Nephron progenitor cell (in vitro differentiated cells): ENCODE measurements at places on chromosomes 7 and 10.

DNA sequence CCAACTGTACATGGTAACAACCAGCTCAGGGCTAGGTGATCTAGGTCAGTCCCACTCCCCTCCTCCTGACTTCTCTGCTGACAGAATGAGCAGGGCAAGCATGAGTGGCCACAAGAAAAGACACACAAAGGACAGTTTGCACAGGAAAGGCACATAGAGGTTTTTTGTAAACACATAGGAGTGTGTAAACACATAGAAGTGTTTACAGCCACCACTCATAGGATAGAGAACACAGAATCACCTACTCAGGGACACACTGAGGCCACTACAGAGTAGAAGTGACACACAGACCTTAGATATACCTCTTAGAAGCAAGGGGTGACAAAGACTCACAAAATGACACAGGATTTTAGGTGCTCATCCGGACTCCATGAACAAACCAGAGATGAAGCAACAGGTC lies 19.0 kb downstream of the NUDCD3 start:
- no peak for DNase-seq
- peaks cover 11% of the 10 kb centered on the region for H3K4me1 ChIP-seq
- H3K4me3 ChIP-seq = no peak overlapping the region
- no peaks in the 10 kb centered on the region for H3K27me3 ChIP-seq
- peaks cover 43% of the 10 kb centered on the region for H3K36me3 ChIP-seq

GRCh38 chr10:64648915-64649314 lies 1127.7 kb downstream of the REEP3 start:
- no peaks in the 10 kb centered on the region for H3K36me3 ChIP-seq
- no peak overlapping the region for H3K4me3 ChIP-seq
- no peak overlapping the region for H3K27ac ChIP-seq
- H3K27me3 ChIP-seq = peaks cover 3% of the 10 kb centered on the region
- H3K4me1 ChIP-seq = no peaks in the 10 kb centered on the region

GRCh38 chr7:4687956-4688355 lies 5.9 kb downstream of the FOXK1 start:
- peaks cover 32% of the 10 kb centered on the region for H3K36me3 ChIP-seq
- H3K4me3 ChIP-seq = no peak overlapping the region
- H3K27ac ChIP-seq = peak overlapping the region; percentile 89
- no peak for DNase-seq
- peaks cover 76% of the 10 kb centered on the region for H3K4me1 ChIP-seq

GRCh38 chr7:91945476-91945875 lies 4.8 kb downstream of the AKAP9 start:
- H3K36me3 ChIP-seq = peaks cover 22% of the 10 kb centered on the region
- peaks cover 9% of the 10 kb centered on the region for H3K4me1 ChIP-seq
- H3K27me3 ChIP-seq = no peaks in the 10 kb centered on the region
- no peak for DNase-seq
- H3K4me3 ChIP-seq = no peak overlapping the region

DNA sequence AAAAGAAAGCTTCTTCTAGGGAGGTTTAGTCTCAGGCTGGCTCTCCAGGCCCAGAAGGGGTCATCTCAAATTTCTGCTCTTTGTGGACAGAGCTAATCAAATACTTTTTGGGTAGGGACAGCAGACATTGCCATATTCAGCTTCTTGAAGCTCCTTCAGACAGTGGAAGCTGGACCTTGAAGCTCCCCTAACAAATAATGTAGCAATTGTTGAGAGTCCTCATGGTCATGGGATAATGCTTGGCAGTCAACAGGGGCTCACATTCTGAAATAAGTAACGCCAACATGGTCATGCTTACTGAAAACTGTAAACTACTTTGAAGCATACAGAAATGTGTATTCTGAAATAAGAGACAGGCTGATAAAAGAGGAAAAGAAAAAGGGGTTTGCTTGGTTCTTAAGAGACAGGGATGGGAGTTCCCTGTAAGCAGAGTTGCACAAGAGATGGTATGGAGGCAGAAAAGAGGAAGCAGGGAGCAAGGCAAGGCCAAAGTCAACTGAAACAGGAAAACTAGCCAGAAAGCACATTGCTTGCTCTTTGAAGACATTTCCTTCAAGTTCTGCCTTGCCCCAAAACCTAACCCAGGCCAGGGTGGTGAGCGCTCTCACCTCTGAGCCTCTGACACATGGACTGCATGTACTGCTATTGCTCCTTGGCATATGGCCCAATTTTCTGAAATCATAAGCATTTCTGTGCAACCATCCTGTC lies 53.1 kb upstream of the KMT2E start:
- H3K27me3 ChIP-seq = peaks cover 6% of the 10 kb centered on the region
- no peak for DNase-seq
- H3K27ac ChIP-seq = peak overlapping the region; percentile 15
- peaks cover 34% of the 10 kb centered on the region for H3K4me1 ChIP-seq
- H3K36me3 ChIP-seq = peaks cover 5% of the 10 kb centered on the region

GRCh38 chr7:117008886-117009531 lies 55.7 kb downstream of the ST7 start:
- H3K4me3 ChIP-seq = no peak overlapping the region
- H3K4me1 ChIP-seq = no peaks in the 10 kb centered on the region
- H3K27me3 ChIP-seq = no peaks in the 10 kb centered on the region
- H3K36me3 ChIP-seq = no peaks in the 10 kb centered on the region
- no peak overlapping the region for H3K27ac ChIP-seq

DNA sequence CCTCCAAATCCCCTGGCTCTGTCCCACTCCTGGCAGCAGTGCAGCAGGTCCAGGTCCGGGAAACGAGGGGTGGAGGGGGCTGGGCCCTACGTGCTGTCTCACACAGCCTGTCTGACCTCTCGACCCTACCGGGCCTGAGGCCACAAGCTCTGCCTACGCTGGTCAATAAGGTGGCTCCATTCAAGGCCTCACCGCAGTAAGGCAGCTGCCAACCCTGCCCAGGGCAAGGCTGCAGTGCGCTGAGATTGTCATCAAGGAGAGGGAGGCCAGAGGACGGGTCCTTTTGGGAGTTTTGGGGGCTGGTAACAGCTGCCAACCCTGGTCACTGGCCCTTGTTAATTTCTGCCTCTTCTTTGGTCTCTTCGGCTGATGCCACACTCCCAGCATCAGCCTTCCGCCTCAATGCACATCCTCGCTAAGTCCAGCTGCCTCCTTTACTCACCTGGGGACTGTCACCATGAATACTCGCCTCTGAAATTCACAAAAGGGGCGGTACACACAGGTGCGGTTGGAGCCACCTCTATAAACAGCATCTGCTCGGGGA lies 3.5 kb downstream of the EPO start:
- peaks cover 19% of the 10 kb centered on the region for H3K4me1 ChIP-seq
- peaks cover 5% of the 10 kb centered on the region for H3K36me3 ChIP-seq
- DNase-seq = no peak
- H3K27ac ChIP-seq = no peak overlapping the region
- H3K27me3 ChIP-seq = peaks cover 93% of the 10 kb centered on the region
- H3K4me3 ChIP-seq = no peak overlapping the region

DNA sequence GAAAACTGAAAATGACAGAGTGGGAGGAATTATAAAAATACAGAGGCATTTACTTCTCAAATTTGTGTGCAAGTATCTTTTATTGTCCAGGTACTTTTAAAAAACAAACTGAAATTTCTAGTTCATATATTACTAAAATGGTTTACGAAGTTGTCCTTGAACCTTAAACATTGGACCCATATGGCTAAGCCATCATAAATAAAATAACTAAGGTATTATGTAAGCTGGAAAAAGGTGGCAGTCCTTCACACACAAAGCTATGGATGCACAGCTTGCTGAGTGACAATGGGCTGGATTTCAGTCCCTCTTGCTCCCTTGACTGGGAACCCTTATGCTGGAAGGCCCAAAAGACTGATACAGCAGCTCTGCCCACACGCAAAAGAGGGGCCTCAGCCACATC lies 66.1 kb downstream of the COBL start:
- no peak overlapping the region for H3K27ac ChIP-seq
- no peaks in the 10 kb centered on the region for H3K36me3 ChIP-seq
- H3K4me1 ChIP-seq = peaks cover 8% of the 10 kb centered on the region
- no peak overlapping the region for H3K4me3 ChIP-seq
- no peak for DNase-seq

- H3K4me1 ChIP-seq = no peaks in the 10 kb centered on the region
- no peaks in the 10 kb centered on the region for H3K27me3 ChIP-seq
- H3K27ac ChIP-seq = no peak overlapping the region
- peaks cover 24% of the 10 kb centered on the region for H3K36me3 ChIP-seq
Measured at GRCh38 chr7:29224726-29225125, 30.2 kb downstream of the CHN2 start.

- H3K27ac ChIP-seq = no peak overlapping the region
- H3K36me3 ChIP-seq = peaks cover 9% of the 10 kb centered on the region
- peaks cover 49% of the 10 kb centered on the region for H3K27me3 ChIP-seq
- no peak for DNase-seq
Measured at GRCh38 chr10:126390324-126390723, 2.0 kb upstream of the ADAM12 start.

DNA sequence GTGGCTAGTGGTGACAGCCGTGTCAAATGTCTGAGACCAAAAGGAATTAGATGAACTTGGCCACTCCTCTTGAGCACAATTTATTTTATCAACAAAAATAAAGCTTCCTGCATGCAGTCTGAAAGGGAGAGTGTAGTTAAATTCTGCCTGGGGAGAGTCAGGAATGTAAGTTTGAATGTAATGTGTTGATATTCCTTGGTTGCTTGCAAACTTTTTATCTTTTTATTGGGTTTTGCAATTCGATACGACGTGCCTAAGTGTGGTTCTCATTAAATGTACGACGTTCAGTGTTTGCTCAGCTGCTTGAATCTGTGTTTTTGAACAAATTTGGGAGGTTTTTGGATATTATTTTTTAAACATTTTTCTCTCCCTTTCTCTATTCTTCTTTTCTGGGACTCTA lies 839.9 kb downstream of the CCSER2 start:
- no peak for DNase-seq
- H3K4me3 ChIP-seq = no peak overlapping the region
- peaks cover 12% of the 10 kb centered on the region for H3K4me1 ChIP-seq
- H3K27ac ChIP-seq = no peak overlapping the region
- H3K36me3 ChIP-seq = no peaks in the 10 kb centered on the region
- no peaks in the 10 kb centered on the region for H3K27me3 ChIP-seq

- DNase-seq = peak; percentile 74
- H3K36me3 ChIP-seq = no peaks in the 10 kb centered on the region
- H3K4me3 ChIP-seq = peak overlapping the region; percentile 63
- peaks cover 20% of the 10 kb centered on the region for H3K4me1 ChIP-seq
Measured at GRCh38 chr7:21253740-21254687, 173.9 kb upstream of the SP4 start.

- H3K27ac ChIP-seq = no peak overlapping the region
- peaks cover 9% of the 10 kb centered on the region for H3K27me3 ChIP-seq
- H3K36me3 ChIP-seq = no peaks in the 10 kb centered on the region
Measured at GRCh38 chr7:44226396-44226753, 25.6 kb downstream of the YKT6 start.

DNA sequence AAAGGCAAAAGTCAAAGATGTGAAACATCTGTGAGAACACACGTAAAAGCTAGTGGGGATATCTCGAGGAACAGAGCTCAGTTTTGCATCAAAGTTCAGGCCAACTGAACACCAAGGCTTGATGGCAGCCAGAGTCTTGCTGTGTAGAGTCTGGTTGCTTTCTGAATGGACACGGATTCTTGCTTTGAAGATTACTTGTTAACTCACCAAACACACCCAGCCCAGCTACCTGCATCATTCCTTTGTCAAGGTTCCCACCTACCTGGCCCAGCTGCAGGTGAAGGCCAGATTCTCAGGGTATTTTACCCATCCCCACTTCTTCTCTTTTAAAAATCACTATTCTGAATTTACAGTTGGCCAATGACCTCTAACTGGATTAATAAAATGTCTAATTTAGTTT lies 174.4 kb upstream of the PHYHIPL start:
- peaks cover 61% of the 10 kb centered on the region for H3K4me1 ChIP-seq
- no peaks in the 10 kb centered on the region for H3K27me3 ChIP-seq
- no peak for DNase-seq
- H3K36me3 ChIP-seq = no peaks in the 10 kb centered on the region

GRCh38 chr7:70696201-70696754 lies 435.7 kb upstream of the GALNT17 start:
- peak overlapping the region; percentile 97 for H3K27ac ChIP-seq
- peaks cover 10% of the 10 kb centered on the region for H3K27me3 ChIP-seq
- DNase-seq = no peak
- H3K36me3 ChIP-seq = peaks cover 4% of the 10 kb centered on the region
- peak overlapping the region; percentile 100 for H3K4me3 ChIP-seq
- peaks cover 9% of the 10 kb centered on the region for H3K4me1 ChIP-seq

DNA sequence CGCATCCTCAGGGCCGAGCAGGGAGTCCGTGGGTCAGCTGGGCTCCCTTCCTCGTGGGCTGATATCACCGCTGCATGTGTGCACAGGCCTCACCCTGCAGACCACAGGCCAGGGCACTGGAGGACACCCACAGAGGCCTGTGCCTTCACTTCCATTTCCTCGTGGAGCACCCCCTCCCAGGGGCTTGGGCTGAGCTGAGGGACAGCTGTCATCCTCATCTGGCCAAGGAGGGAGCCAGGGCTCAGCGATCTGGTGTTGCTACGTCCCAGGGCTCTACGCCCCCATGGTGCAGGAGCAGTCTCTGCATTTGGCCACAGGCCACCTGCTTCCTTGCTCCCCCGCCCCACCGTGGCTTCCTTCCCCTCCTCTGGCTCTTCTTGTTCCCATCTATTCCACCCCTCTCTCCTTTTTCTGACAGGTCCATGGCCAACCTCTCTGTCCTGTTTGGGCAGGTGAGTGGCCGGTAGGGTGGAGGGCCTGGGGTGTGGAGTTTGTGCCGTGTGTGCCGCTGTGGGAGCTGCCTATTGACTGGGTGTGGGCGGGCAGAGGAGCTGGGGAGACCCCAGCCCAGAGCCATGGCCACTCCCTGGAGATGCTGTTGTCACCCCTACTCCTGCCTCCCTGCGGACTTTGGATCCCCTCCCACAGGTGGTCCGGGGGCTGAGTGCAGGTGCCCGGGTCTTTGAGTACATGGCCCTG lies 8.3 kb upstream of the ASIC3 start:
- no peak for DNase-seq
- H3K27me3 ChIP-seq = peaks cover 8% of the 10 kb centered on the region
- H3K4me3 ChIP-seq = no peak overlapping the region
- H3K4me1 ChIP-seq = peaks cover 17% of the 10 kb centered on the region
- H3K36me3 ChIP-seq = no peaks in the 10 kb centered on the region
- H3K27ac ChIP-seq = peak overlapping the region; percentile 64

- no peak for DNase-seq
- peaks cover 69% of the 10 kb centered on the region for H3K4me1 ChIP-seq
- peaks cover 5% of the 10 kb centered on the region for H3K36me3 ChIP-seq
- H3K4me3 ChIP-seq = no peak overlapping the region
- peaks cover 3% of the 10 kb centered on the region for H3K27me3 ChIP-seq
Measured at GRCh38 chr7:29035044-29035740, 77.1 kb upstream of the TRIL start.

DNA sequence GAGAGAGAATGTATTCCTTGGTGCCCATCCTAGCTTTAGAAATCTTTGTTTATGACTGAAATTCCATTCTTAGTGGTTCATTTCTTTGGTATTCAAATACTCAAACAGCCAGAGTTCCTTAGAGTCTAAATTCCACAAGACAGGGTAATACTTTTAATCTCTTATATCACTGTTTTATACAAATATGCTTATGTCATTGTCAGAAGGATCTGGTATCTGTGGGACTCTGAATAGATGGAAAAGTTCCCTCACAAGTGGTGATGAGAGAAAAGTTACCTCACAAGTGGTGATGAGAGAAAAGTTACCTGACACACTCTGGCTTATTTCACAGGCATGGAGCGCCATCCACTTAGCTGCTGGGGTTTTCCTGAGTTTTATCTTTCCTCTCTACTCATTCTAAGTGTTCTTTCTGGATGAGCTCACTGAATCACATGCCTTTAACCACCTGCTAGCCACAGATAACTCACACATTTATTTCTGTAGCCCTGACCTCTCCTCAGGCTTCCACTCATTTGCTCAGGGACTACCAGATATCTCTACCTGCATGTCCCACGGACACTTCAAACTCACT lies 784.0 kb downstream of the SUGCT start:
- no peak overlapping the region for H3K27ac ChIP-seq
- no peak overlapping the region for H3K4me3 ChIP-seq
- H3K36me3 ChIP-seq = no peaks in the 10 kb centered on the region
- no peaks in the 10 kb centered on the region for H3K4me1 ChIP-seq
- no peak for DNase-seq
- no peaks in the 10 kb centered on the region for H3K27me3 ChIP-seq
